ENCODE measurements at places on chromosomes 7 and 10.

GRCh38 chr10:102322914-102323313, 72.6 kb upstream of the NFKB2 start:
- no peak for DNase-seq

GRCh38 chr10:125055446-125055845, 104.9 kb downstream of the CTBP2 start:
- DNase-seq = no peak

- no peak for DNase-seq
These were observed 182.7 kb upstream of the LYZL2 start for GRCh38 chr10:30812018-30812851.

DNA sequence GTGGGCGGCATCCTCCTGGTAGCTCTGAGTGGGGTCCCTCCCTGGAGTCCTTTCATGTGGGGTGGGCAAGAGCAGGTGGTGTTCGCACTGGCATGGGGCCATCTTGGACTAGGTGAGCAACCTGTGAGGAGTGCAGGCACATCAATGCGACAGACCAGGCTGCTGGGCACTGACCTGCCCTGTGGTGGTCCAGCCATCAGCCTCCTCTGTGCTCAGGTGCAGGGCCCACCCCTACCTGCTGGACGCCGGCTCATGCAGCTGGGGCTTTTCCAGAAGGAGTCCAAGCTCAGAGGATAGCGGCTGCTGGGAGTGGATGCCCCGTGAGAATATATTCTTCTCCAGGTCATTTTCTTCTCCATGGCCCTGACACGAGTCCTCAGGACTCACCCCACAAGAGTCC, 424.4 kb downstream of the GLRX3 start:
- no peak for DNase-seq

GRCh38 chr10:103660364-103661197, 167.1 kb downstream of the NEURL1 start:
- no peak for DNase-seq

DNA sequence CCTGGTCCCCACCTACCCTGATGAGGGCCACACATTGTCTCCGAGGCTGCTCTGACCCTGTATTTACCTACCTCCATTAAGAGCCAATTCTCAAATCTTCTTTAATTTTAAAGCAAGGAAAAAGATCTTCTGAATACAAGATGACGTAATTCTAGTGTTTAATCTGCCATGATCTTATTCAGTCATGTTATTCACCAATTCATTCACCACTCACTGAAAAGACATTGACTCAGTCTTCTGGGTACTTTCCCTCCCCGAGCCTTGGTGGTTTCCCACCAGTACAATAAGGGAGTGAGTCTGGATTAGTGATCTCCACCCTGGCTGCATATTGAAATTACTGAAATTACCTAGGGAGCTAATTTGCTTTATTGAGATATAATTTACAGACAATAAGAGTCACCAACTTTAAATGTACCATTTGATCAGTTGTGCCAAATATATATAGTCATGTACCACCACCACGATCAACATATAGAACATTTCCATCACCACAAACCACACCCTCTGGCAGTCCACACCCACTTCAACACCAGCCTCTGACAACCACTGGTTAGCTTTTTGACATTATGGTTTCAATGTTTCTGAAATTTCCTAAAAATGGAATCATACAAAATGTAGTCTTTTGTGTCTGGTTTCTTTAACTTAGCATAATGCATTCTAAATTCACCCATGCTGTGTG, 117.5 kb upstream of the UNC5B start:
- no peak for DNase-seq

GRCh38 chr10:52883996-52884871, 111.7 kb upstream of the MBL2 start:
- peak; percentile 71 for DNase-seq

GRCh38 chr7:1200045-1200444, 32.6 kb upstream of the UNCX start:
- DNase-seq = peak; percentile 71

DNA sequence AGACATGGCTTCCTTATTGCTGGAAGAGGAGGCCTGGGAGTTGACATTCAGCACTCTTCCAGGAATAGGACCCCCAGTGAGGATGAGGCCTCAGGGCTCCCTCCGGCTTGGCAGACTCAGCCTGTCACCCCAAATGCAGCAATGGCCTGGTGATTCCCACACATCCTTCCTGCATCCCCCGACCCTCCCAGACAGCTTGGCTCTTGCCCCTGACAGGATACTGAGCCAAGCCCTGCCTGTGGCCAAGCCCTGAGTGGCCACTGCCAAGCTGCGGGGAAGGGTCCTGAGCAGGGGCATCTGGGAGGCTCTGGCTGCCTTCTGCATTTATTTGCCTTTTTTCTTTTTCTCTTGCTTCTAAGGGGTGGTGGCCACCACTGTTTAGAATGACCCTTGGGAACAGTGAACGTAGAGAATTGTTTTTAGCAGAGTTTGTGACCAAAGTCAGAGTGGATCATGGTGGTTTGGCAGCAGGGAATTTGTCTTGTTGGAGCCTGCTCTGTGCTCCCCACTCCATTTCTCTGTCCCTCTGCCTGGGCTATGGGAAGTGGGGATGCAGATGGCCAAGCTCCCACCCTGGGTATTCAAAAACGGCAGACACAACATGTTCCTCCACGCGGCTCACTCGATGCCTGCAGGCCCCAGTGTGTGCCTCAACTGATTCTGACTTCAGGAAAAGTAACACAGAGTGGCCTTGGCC, 4.3 kb downstream of the PGAM2 start:
- no peak for DNase-seq

GRCh38 chr10:3532644-3533043, 252.4 kb downstream of the KLF6 start:
- DNase-seq = no peak

DNA sequence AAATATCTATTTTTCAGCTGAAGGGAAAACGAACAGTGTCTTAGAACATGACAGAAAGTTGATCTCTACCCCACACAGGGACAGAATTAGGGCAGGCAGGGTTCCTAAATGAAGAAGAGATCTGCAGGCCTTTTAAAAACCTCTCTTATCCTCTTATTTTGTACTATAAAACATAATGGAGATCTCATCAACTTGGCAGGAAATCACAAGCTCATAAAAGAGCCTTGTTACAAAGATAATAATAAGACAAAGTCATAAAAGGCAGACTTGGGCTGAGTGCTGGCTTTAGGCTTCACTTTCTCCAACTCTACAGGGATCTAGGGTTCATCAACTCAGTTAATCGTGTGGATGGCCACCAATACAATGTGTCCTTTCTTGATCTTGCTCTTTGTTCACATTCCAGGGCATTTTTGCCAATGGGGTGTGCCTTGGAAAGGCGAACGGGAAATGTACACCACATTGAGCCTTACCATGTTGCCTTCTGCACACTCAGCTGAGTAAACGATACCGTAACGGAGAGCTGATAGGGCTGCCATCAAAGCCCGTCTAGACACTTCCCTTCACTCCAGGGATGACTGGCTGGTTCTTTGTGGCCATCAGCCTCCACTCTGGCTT, 7.1 kb upstream of the TEX36 start:
- no peak for DNase-seq

DNA sequence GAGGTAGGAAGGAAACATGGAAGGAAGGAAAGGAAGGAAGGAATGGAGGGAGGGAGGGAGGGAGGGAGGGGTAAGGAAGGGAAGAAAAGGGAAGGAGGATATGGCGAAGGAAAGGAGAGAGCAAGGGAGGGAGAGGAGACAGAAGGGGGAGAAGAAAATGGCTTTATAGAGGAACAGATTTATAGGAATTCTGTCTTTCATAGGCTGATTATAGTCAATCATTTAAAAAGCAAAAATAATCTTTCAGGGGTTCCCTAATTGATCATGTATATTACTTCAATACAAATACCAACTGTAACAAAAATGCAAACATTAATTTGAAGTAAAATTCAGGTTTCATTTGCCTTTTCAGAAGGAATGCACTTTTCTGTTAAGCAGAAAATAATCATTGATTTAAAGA, 519.1 kb downstream of the MDFIC start:
- DNase-seq = no peak

DNA sequence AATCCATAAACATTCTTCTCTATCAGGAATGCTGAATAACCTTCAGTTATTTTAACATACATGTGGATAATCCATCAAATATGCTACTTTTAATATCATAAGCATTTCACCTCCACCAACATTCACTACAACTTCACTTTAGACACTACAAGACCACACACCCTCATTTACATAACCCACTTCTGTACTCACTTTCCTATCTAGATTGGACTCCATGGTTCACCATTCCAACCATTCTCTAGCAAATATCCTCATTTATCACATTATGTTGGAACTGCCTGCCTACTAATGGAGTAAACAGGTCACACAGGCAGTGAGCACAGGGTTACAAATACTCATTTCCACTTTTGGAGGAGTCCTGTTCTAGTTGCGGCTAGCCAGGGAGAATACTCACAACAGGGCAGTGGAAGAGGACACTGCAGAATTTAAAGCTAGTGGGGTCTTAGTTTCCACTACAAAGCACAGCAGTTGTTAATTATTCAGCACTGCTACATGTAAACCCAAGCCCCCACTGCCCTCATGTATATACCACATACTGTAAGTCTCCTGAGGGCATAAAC, 18.4 kb downstream of the SNX13 start:
- no peak for DNase-seq

GRCh38 chr10:132169031-132169765, 17.6 kb upstream of the DPYSL4 start:
- no peak for DNase-seq

DNA sequence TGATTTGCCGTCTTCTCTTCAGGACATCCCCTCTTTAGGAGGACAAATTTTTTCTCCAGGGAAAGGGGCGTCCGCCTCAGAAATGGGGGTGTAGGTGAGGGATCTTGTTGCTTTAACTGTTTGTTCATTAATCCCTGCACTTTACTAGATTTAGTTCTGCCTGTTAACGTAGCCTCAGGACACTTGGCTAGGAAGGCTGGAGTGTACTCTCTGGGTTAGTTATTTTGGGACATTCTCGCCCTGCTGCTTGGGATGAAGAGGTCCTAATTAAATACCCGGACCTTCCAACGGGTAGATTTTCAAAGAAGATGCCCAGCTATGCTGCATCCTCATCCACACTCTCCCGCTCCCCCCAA, 552 bp upstream of the ZNF365 start:
- DNase-seq = no peak

DNA sequence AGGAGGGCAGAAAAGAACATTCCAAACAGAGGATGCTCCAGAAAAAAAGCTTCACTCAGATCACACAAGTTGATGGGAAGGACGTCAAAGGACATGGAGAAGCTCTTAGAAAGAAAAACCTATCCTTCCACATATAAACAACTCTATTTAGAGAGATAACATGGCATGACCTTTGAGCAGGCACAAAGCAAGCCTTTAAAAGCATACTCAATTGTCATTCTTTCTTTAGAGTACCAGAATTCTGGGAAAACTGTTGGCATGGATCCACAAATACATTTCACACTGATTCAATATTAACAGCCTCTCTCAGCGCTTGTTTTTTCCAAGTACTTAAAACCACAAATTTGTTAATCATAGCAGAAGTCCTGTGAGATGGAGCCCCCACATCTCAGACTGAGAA, 7.3 kb upstream of the ABLIM1 start:
- no peak for DNase-seq

- no peak for DNase-seq
These were observed 23.3 kb downstream of the PODXL start for GRCh38 chr7:131533151-131533559.

GRCh38 chr7:8177109-8177933, 84.6 kb downstream of the ICA1 start:
- DNase-seq = no peak

- DNase-seq = no peak
These were observed 103.5 kb upstream of the PRSS1 start for GRCh38 chr7:142645777-142646176.

DNA sequence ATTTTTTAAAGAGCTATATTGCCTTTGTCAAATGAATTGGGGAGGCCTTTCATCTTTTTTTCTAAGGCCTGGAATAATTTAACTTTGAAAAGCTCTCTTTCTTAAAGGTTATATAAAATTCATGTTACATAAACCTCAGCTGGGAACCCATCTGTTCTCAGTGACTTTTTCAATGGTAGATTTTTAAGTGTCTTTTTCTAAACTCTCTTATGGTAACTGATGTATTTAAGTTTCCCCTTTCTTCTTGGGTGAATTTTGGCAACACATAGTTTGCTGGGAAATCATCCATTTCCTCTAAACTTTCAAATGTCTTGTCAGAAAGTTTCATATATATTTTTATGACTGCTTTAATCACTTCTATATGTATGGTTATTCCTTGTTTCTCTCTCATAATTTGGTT, 362.2 kb upstream of the KLF6 start:
- DNase-seq = no peak

- no peak for DNase-seq
These were observed 9.5 kb upstream of the SEM1 start for GRCh38 chr7:96719164-96719563.

DNA sequence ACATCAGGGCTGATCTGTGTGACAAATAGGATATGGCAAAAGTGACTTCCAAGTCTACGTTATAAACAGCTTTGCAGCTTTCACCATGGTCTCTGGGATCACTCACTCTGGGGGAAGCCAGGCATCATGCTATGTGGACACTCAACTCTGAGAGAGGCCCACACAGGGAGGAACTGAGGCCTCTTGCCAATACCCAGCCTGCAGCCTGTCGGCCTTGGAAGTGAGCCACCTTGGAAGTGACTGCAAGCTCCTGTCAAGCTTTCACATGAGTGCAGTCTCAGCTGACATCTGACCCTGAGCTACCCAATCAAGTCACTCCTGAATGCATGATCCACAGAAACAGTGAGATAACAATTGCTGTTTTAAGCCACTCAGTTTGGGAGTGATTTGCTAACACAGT, 56.5 kb downstream of the MMRN2 start:
- DNase-seq = no peak

DNA sequence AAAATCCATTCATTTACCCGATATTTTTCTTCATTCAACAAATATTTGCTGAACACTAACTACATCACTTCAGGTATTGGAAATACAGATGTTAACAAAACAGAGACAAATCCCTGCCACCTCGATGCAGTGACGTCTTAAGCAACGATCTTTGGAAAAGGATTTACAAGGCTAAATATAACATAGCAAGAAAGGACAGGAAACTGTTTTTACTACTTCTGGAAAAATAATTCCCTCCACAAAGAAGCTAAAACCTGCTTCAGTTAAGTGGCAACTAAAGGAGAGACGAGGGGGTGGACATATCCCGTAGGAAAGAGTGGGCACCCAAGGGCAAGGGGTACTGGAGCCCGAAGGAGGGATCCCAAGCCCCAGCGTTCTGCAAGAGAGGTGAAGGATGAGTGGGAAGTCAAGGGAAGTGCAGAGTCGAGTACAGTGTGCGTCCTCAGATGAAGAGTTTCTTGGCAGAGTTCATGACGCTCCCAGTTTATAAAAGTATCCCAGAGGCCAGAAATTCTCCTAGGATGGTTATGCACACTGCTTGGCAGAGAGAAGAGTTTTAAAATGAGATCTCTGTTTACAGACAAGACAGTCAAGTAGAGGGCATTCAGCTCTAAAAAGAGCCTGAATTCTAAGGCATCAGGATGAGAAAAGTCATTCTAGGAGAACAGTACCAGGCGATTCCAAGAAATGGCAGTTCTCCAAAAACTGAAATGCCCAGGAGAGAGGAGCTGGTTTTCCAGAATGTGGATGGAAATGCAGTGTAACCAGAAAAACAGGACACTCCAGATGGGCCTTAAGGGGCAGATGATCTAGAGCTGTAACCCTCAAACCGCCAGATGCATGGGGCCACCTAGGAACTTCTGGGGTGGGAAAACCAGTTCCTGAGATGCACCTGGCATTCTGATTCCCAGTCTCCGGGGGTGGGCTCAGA, 97.3 kb downstream of the GRB10 start:
- DNase-seq = no peak
